Lower leg skin (tissue), 4 donors: ENCODE measurements at places on chromosomes 3 and 15.

DNA sequence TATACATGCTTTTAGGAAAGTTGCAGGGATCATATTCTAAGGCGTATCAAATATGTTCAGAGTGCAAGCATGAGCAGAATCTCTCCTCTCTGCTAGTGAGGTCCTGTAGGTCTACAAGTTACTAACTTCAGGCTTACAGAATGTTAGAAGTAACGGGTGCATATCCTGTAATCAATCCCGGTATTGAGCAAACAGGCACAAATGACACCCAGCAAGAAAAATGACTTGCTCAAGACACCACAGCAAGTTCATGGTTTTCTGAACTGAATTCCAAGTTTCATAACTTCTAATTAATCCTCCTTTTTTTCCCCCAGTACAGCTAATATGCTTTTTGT, 353.9 kb upstream of the TPRG1 start:
- no peak for DNase-seq

DNA sequence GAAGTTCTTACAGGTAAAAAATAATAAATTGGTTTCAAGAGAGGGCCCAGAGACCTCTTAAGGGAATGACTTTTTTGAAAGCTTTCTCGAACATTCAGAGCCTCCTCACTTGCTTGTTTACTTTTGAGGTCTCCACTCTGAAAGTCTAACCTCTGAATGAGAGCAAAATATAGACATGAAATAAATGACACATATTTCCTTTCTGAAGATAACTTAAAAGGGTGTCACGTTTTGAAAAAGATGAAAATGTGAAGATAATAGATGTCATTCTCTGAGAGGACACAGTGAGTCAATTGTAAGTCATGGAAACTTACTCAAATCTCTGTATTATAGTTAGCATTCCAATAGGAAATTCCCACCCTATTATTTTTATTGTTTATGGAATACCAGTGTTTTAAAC, 44.6 kb downstream of the HACD2 start:
- no peak for DNase-seq

DNA sequence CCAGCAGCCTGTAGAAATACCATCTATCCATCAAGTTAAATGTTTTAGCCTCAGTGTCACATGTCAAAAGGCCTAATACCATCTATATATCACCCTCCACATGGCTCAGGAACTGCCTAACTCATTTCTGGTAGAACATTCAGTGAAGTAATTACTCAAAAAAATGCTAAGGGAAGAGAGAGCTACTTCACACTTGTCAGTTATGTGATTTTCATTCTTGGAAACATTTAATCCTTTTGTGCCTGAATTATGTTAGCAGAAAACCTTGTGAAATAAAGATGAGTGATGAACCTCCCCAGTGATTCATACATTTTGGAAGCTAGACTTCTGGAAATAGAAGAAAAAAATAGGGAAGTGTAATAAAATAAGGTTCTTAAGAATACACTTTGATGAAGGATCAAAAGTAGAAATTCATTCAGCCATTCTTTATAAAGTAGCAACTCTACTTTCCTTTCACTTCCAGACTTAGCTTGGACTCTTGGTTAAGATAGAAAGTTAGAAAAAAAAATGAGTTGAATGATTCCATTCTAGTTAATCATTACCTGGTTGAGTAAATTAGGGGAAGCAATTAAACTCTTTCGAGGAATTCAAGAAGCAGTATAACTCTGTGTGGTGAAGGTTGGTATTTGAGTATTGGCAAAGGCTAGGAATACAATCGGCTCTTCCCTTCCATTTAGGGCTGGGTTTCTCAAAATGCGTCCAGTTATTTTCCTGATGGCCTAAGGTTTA, 3.6 kb downstream of the OTOL1 start:
- no peak for DNase-seq

DNA sequence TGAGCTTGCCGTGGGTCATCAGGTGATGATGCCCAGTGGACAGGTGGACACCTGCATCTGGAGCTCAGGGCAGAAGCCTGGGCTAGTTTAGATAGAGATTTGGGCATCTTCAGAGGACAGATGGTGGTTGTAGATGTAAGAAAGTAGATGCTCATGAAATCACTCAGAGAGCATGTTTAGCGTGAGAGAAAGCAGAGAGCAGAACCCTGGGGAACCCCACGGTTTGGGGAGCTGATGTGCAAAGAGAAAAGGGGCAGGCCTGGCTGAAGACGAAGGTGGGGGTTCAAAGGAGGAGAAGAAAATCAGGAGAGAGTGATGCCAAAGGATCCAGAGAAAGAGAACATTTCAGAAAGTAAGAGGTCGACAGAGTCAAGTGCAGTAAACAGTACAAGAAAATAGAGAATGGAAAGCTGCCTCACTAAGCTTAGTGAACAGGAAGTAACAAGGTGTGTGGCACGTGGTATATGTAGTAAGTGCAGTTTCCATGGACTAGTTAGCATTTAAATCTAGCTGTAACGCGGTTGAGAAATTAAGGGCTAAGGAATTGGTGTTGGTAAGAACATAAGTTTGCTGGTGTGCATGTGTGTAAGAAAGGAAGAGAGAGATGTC, 13.5 kb downstream of the TIGIT start:
- DNase-seq = no peak

DNA sequence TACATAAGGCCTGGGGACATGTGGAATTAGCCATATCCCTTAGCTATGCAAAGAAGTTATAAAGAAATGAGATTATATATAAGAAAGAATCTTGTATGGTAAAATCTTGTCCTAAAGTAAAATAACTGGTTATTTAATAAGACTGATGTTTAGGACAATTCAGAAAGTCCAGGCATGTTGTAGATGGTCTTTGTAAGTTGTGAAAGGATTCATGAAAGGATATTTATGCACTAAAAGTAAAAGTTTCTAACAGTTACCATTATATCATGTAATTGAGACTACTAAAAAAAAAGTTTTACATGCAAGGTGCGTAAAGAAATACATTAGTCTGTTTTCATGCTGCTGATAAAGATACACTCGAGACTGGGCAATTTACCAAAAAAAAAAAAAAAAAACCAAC, 146.3 kb downstream of the FMN1 start:
- no peak for DNase-seq

GRCh38 chr3:14170531-14171159, 7.8 kb downstream of the XPC start:
- no peak for DNase-seq

- DNase-seq = no peak
Observed at GRCh38 chr3:196270499-196270898, 17.0 kb downstream of the PCYT1A start.

GRCh38 chr3:156388497-156389448, 166.1 kb downstream of the SSR3 start:
- DNase-seq = no peak

- DNase-seq = no peak
Observed at GRCh38 chr3:7646851-7647250, 785.9 kb downstream of the GRM7 start.

DNA sequence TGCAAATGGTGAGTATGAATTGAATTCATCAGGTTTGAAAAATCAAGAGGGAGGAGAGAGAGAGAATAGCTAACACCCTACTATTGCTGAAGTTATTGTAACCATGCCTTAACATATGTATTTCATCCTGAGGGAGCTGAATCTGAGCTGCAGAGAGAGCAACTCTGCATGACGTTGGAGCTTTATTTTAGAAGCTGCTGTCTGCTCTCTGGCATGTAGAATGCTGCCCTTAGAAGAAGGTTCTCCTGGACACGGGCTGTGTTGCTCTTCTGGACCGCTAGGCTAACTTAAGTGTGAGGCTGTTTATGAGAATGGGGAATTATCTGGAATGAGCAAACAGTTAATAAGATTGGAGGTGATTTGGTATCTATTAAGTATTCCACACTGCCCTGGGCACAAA, 814.6 kb downstream of the AGBL1 start:
- DNase-seq = no peak

DNA sequence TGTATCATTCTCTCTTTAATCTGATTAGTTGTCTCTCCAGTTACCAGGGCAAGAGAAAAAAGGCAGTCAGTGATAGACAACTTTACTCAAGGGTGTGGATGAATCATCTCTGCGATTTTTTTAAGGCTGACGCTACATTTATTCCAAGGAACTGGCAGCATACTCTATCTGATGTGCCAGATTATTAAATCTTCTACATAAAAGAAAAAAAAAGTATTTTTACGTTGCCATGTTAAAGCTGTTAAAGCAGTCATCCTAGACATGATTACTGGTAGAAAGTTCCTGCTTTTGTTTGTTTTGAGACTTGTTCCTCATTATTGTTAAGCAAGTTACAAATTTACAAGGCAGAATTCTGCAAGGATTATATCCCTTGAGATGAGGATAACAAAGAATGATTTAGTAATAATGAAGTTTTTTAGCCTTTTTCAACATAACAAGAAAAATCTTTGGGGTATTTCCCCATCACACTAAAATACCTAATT, 121.7 kb downstream of the CBLB start:
- no peak for DNase-seq

GRCh38 chr15:31458596-31459399, 132.2 kb downstream of the KLF13 start:
- DNase-seq = peak; percentile 66

DNA sequence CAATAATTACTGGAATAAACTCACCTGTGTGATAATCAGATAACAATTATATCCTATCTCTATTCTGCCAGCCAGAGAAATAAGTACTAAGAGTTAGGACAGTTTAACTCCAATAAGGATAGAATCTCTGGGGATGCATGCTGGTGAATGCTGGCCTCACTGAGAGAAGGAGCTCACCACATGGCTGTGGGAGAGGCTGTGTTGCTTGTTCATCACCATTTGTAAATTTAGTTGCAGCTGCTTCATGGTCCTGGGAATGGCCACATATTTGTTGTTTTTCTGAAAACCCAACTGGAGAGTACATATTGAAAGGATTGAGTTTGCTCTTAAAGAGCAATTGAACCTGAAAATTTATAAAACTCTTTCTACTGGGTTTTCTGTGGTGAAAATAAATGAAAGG, 207.3 kb downstream of the NECTIN3 start:
- DNase-seq = no peak

DNA sequence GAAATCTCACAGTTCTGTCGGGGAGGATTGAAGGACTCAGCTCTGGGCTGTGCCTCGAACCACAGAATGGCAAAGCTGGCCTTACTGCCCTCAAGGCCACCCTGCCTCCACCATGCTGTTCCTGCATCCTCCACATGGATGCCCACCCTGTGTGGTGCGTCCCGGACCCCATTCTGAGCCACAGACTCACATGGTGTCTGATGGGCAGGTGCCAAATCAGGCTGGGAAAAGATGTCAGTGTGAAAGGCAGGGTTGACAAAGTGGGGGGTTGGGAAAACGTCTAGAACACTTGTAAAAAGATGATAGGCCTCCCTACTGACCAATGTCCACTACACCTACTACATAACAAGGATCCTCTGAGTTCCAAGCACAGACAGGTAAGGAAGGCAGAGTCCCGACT, 49.4 kb downstream of the TM2D3 start:
- DNase-seq = no peak

DNA sequence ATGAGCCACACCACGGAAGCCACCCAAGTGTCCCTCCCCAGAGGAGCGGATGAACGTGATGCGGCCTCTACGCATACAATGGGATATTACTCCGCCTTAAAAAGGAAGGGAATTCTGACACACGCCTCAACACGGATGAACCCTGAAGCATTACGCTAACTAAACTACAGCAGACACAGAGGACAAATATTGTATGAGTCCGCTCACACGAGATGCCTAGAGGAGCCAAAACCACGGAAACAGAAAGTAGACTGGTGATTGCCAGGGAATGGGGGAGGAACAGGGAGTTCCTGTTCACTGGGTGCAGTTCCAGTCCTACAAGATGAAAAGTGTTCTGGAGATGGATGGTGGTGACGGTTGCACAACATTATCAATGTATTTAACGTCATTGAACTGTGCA, 32.7 kb downstream of the SRGAP3 start:
- DNase-seq = peak; percentile 68

DNA sequence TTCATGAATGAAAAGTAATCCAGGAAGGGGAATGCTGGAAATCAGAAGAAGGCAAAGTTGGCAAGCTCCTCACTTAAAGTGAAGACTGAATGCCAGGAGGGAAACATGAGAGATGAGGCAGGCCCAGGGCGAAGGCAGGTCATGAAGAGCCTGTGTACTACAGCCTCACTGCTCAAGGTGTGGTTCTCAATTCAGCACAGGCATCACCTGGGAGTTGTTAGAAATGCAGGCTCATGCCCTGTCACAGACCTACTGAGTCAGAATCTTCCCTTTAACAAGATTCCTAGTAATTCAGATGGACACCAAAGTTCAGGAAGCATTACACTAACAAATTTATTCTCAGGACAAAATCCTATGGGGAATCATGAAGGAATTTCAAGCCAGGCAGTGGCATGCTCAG, 14.2 kb downstream of the MYO5A start:
- no peak for DNase-seq

DNA sequence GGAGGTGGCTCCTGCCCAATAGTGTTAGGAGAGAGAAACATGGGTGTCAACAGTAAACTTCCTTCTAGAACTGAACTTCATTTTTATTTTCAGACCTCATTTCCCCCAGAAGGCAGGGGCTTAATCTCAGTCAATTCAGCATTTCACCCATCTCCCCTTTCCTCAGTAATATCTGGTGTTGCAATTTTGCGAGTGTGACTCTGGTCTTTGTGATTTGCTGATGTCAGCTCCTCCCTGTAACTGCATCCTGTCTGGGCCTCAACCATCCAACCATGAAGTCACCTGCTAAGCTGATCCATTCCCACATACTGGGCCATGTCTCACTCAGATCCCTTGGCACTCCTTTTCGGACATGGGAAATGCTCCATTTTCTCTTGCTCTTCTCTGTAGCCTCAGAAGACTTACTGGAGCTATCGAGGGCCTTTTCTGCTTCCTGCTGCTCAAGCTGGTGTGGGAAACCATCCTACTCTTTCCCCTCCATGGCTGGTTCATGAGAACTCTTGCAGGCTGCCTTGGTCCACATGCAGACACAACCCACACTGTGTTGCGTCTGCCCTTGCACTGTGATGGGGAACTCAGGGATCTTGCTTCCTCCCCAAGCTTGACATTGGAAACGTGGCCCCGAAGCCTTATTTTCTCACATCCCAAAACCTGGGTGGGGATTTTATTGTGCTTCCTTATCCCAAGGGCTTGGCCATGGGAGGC, 24.6 kb downstream of the CCR4 start:
- peak; percentile 48 for DNase-seq

- DNase-seq = no peak
Observed at GRCh38 chr3:194423317-194423716, 24.3 kb upstream of the GP5 start.

DNA sequence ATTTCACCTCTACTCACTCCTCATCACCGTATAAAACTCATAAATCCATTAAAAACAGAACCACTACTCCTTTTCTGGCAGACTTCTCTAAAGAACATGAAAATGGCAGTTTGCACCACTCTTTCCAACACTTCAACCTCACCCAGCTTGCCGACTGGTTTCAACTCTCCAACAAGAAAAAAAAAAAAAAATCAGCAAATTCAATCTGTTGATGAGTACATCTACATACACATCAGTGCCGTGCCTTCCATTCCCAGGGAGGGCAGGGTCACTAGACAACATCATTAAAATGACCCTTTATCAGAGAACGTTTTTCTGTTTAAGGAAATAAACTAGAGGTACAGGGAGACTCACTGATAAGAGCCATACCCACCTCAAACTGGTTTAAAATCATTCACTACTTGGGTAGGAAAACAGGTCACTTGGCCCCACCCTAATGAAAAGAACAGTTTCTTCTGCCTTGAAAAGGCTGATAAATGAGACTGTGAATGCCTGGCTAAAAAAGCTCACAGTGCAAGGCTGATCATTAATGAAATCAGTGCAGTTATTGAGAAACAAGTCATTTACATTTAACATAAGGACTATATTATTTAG, 6.0 kb downstream of the ANXA2 start:
- no peak for DNase-seq

GRCh38 chr15:95990833-95991232, 339.7 kb upstream of the NR2F2 start:
- no peak for DNase-seq
